Activated naive CD8-positive, alpha-beta T cell treated with anti-CD3 and anti-CD28 coated beads, Interleukin-2, amount 10 ng/mL, durations not matched to agents 7 days and 5 days (primary cell): ENCODE measurements at places on chromosomes 12 and 14.

DNA sequence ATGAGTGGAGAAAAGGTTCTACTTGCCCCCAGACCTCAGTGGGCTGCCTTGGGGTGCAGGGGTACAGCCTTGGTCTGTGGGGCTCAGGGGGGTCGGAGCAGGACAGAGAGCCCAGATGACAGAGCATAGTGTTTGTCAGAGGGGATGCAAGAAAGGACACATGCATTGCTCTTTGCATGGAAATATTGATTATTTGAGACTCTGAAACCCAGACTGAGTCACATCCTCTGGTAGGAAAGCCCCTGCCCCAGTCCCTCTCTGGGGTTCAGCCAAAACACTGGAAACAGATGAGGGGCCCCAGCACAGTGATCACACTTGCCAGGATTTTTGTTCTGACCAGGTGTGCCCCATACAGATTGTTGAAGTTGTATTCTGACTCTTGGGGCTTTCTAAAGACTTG, 1094.4 kb downstream of the BCL11B start:
- no peak for DNase-seq

DNA sequence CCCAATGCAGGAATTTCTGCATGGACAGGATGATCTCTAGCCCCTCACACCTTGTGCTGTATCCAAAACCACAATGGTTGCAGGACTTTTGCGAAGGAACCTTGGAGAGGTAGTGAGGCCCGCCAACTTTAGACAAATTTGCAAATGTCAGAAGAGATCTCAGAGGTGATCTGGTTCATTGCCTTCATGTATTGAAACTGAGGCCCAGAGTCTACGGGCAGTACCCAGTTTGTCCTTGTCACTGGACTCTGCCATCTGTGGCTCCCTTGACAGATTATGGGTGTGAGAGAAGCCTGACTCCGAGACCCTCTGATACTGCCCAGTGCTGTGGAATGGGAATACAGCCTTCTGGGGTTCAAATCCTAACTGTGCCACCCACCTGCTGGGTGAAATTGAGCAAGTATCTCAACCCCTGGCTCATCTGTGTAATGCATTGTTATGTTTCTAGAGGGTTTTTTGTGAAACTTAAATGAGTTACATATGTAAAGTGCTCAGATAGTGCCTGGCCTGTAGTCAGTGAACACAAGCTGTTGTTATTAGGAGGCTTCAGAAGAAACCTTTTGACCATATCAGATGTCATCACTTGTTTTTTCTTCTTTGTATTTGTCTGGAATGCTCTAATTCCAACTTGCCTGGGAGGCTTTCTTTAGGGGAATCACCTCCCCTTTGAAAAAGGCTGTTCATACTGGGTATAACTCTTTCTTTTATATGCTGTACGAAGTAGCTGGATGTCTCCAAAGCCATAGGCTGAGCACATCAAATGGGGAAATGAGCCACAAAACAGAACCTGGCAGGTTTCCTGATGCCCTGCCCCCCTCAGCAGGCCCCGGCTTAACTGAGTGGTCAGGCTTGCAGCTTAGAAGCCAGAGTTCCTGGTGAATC, 71.4 kb upstream of the SRSF5 start:
- no peak for DNase-seq

DNA sequence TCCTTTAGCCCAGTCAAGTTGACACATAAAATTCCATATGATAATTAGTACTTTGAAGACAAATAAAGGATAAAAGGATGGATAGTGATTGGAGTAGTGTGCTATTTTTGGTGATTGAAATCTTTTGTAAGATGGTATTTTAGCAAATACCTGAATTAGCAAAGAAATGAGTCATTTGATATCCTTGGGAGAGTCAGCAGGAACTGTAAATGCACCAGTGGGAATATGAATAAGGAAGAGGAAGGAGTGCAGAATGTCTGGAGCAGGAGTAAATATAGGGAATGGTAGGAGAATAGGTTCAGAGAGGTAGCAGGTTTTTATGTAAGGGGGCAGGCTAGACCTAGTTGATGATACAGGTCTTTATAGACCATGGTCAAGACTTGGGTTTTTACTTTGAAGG, 75.0 kb downstream of the TRMT5 start:
- no peak for DNase-seq

- DNase-seq = no peak
Observed at GRCh38 chr14:28742171-28742846, 24.3 kb upstream of the FOXG1 start.

DNA sequence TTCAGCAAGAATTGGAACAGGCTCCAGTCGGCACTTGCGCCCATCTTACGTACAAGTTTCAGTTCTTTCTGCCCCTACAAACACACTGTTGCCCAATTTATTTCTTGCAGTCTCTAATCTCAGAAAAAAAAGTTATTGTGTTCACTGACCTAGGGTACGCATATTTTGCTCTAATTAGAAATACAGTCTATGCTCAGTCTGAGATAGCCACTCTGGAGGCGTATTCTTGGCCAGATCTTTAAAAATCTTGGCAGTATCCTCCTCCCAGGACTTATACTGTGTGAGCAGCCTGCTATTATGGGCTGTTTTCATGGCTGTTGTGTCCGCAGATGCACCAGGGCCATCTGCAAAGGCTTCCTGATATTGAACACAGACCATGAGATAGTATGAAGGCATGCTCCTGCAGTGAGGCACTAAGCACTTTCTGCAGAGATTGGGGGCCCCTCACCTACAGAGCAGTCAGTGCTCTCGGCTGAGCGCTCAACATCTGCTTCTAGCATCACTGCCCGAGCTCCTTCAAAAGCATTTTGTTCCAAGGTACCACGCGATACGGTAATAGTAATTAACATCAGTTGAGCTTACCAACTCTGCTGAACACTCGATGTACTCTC, 57.9 kb downstream of the PPM1H start:
- no peak for DNase-seq

DNA sequence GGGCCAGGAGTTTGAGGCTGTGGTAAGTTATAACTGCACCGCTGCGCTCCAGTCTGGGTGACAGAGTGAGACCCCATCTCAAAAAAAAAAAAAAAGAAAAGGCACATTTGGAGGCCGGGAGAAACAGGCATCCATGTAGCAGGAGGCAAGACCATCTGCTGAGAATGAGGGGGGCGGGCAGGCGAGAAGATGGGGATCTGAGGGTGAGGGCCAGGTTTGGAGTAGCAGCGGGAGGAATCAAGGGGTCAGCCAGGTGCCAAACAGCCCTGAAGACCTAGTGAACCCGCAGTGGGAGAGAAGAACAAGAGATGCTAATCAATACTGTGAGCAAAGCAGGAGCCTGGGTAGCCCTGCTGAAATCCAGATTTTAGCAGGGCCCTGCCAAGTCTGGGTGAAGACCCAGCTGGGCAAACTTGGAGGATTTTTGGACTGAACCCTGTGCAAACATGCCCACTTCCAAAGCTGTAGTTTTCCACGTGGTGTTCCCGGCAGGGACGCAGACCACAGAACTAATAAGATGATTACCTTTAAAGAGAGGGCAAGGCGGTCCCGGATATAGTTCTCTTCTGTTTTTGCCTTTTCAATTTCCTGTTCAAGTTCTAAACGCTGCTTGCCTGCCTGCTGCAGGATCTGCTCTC, 61.0 kb downstream of the NIN start:
- DNase-seq = no peak

DNA sequence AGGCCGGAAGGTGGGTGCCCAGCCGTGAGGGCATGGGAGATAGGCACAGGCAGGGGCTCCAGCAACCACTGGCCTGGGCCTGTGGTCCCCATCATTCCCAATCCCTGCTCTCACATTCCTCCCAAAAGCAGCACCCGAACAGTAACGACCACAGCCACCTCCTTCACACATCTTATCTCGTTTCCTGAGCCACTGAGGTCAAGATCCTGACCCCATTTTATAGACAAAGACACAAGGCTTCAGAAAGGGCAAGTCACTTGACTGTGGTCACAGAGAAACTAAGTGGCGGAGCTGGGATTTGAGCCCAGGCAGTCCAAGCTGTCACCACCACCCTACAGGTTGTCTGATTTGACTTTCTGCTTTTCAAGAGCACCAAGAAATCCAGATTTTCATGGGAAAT, 38.9 kb downstream of the DTX1 start:
- no peak for DNase-seq

DNA sequence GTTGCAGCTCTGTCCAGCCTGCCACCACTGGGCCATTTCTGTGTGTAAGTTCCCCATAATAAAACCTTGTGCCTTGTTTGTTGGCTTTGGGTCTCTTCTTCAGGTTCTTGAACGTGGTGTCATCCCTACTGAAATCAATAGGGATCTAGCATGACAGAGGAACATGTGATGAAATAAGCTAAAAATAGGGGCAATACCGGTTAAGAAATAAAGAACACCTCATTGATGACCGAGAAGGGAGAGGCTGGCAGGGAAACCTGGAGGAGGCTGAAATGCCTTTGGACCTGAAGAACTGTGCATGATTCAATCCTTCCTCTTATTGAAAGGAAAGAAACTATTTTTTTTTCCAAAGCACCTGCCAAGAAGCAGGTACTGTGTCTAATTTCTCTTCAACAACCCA, 172.3 kb downstream of the PPM1H start:
- no peak for DNase-seq

- DNase-seq = no peak
Observed at GRCh38 chr12:113891167-113891692, 74.9 kb downstream of the RBM19 start.
